ENCODE measurements at places on chromosomes 12 and 14.

- DNase-seq, result no peak
These were observed 76.9 kb downstream of the PPHLN1 start for GRCh38 chr12:42402821-42403411.

DNA sequence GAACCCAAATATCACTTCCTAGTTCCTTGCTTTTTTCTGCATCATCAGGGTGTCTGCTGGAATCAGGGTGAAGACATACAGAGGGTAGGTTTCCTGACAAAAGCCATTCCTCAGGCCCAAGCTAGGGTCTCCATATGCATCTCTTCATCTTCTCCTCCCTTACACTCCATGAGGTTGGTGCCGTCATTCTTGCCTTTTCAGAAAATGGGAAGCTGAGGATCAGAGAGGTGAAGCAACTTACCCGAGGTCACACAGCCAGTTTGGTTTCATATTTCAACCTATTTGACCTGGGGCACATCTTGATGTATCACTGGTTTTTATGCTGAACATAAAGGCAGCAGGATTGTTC, 7.3 kb upstream of the FAM222A start:
- DNase-seq, result no peak

DNA sequence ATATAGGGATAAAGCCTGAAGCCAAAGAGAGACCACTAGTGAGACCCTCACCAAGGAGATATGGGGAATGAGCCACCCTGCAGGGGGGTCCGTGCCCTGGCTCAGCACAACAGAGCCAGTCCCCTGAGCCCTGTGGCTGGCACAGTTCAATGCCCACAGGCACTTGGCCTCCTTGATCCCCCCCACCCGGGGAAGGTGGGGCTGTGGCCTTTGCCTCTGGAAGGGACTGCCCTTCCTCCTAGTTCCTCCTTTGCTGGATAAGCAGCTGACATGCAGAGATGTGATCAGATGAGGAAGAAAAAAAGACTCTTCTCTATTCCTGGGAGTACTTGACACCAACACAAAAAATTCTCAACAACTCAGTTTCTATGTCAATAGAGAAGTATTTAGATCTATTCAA, 19.9 kb downstream of the TTC7B start:
- no peak for DNase-seq

DNA sequence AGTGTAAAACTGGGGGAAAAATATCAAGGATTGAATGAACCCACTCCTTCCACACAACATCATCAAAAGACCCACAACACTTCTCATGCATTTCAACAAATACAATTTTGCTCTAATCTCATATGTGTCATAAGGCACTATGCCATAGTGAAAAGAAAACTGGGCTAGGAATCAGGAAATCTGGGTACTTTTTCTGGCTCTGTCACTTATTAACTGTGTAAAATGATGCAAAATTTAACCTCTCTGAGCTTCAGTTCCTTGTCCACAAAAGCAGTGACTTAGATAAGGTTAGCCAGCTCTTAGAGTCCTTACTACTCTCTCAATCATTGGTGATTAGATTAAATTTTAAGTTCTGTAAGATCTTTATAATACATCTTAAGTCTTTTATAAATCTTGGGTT, 250.5 kb upstream of the SOX5 start:
- no peak for DNase-seq

- DNase-seq, result no peak
These were observed 55.2 kb downstream of the PTGER2 start for GRCh38 chr14:52369305-52369801.

GRCh38 chr12:59401862-59402261, 194.0 kb upstream of the SLC16A7 start:
- no peak for DNase-seq

GRCh38 chr12:72734581-72734980, 462.4 kb downstream of the TRHDE start:
- no peak for DNase-seq

DNA sequence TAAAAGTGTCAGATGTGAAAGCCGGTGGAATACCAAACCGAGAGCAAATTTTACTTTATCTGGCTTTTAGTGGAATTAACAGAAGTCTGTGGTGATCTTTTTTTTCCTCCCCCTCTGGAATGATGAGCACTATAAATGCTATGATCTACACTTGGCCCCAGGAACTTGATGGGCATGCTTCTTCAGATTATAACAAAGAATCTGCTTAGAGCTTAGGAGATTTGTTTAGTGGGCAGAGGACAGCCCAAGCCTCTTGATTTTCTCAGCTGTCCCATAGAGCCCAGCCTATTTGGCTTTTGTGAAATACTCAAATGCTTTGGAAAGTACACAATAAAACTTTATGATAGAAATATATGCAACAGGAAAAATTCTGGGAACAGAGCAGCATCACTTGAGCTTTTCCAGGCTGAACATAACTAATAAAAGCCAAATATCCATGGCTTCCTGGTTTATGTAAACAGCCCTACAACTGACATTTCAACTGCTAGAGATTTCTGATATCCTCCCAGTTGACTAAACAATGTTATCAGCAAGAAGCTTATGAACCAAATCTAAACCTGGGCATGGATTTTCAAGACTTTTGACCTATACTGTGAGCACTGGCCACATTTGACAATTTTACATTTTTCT, 149.6 kb downstream of the PLXNC1 start:
- no peak for DNase-seq

- DNase-seq, result no peak
These were observed 51.0 kb downstream of the FZD10 start for GRCh38 chr12:130213249-130213648.

DNA sequence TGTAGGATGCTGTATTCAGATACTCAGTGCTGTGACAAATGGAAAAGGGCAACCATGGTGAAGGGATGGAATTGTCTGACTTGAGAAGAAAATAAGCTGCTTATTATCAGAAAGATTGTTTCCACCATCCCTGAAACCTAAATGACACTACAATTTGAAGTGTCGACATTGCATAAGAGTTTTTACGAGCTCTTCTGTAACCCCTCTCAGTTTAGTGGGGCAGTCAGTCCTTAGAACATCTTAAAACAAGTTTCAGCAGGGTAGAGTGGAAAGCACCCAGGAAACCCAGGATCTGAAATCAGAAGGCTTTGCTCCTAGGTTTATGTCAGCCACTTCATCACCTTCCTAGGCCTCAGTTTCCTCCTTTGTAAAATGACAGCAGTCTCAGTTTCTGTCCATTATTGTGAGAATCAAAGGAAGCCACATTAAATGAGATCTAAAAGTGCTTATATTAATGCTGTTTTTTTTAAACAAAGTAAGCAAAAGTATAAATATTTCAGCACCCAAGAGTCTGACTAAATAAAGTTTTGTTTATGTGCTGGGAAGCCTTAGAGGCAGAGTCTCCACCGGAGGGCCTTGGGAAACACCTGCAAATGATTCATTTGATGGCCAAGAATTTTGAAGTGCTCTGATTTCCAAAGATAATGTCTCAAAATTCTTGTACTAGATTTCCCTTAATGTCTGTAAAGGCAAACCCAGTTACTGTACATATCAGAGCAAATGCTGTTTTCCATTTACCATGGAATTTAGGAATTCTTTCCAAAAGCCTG, 1.8 kb downstream of the IFT43 start:
- DNase-seq, result no peak

GRCh38 chr14:87233806-87234384, 759.1 kb downstream of the GALC start:
- DNase-seq, result no peak

DNA sequence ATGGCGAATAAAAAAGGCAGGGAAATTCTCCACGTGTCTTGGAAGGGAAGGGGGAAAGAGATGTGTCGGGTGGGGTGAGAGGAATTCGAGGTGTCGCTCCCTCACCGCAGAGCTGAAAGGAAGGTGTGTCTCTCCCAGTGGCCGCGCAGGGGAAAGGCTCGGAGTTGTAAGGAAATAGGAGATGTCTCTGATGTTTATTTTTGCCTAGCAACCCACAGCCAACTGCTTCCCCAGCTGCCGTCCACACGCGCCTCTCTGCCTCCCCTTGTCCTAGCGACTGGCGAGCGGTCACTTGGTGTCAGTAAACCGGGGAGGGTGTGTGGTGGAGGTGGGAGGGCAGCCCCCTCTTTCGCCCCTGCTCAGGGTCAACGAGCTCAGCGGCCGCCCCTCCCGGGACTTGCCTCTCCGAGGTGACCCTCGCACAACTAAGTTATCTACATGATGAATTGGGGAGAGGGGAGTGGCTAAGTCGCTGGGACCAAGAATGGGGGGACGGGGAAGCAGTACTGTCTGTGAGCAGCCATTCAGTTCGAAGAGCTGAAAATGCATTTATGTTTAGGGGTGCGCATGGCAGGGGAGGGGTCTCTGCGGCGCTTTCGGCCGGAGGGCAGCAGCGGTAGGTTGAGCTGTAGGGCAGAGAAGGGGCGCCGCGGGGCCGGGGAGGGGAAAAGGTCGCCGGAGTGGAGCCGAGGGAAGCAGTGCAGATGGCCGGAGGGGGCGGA, 585 bp upstream of the DYRK2 start:
- peak; percentile 77 for DNase-seq

GRCh38 chr12:1927751-1928351, 9.4 kb upstream of the CACNA2D4 start:
- DNase-seq, result no peak

DNA sequence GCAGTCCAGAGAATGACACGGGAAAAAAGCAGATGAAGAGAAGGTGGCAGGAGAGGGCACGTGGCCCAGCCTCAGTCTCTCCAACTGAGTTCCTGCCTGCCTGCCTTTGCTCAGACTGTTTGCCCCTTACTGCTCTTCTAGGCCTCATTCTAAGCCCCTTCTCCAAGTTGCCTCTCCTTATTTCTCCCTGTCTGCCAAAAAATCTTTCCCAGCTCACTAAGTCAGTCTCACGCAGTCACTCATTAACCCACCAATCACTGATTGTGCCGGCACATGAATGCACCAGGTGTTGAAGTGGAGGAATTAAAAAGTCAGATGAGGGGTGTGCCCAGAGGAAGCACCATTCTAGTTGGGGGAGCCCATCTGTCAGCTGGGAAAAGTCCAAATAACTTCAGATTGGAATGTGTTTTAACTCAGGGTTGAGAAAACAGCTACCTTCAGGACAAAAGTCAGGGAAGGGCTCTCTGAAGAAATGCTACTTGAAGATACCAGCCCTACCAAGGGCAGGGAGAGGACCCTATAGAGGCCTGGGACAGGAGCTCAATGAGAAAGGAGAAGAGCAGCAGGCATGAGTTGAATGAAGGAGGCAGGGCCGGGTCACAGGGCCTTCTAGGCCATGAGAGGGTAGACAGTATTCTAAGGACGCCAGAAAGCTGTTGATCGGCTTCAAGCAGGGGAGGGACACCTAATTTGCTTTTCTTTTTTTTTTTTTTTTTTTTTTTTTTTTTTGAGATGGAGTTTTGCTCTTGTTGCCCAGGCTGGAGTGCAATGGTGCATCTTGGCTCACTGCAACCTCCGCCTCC, 40.9 kb downstream of the DAD1 start:
- DNase-seq, result no peak

- no peak for DNase-seq
These were observed 4.1 kb upstream of the DAAM1 start for GRCh38 chr14:59184396-59184795.

GRCh38 chr12:131860472-131861260, 32.5 kb downstream of the MMP17 start:
- peak; percentile 54 for DNase-seq

DNA sequence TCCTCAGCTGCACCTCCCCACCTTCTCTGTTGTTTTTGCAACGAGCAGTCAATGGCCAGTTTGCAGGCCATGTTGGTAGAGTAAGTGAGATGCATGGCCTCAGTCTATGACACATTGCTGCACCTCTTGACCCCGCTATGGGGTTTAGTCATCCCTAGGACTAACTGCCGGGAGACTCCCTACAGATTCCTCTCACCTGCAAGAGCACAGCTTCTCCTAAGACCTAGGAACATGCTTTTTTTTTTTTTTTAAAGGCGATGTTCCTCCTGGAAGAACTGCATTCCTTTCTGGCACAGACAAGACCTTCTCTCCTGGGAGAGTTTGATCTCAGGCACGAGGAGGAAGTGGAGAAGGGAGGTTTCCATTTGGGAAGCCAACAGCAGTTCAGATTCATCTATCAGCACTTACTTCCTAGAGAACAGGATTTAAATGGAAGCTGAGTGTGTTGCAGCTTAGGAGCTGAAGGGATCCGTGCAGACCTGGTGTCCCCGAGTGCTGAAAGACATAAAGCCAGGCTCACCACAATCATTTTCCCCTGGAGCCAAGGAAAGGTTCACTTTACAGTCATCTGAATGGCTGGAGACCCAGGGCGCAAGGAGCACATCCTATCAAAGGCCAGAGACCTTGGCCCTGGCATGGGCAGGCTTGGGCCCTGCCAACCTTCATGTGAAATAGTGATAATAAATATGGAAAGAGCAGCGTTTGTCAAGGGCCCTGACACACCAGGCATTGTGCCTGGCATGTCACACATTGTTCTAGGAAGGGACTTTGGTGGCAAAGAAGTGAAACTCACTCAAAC, 104.1 kb downstream of the LGMN start:
- no peak for DNase-seq

GRCh38 chr14:55851961-55852360, 266.2 kb upstream of the PELI2 start:
- DNase-seq, result no peak

DNA sequence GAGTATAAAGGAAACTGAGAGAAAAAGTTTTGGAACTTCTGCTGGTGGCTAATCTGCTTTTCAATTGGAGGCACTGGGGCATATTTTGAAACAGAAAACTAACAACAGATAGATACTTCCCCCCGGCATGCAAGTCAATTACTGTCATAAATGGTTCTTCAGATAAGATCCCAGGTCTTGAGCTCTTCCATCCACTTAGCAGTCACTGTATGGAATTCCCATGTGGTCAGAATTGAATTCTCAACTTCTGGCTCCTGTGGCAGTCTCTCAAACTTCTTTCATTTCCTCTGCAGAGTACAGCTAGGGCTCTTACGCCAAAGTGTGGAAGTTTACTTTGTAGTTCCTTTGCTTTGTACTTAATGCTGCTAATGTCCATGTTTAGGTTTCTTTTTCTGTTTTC, 452.2 kb downstream of the IPO8 start:
- DNase-seq, result no peak

- no peak for DNase-seq
These were observed 329.5 kb downstream of the RPL10L start for GRCh38 chr14:46322076-46322475.

- DNase-seq, result no peak
These were observed 38.8 kb upstream of the EML1 start for GRCh38 chr14:99754141-99755067.

- no peak for DNase-seq
These were observed 279.6 kb downstream of the NUAK1 start for GRCh38 chr12:105858981-105859710.

- DNase-seq, result no peak
These were observed 178.8 kb downstream of the SLC38A4 start for GRCh38 chr12:46647034-46647433.

DNA sequence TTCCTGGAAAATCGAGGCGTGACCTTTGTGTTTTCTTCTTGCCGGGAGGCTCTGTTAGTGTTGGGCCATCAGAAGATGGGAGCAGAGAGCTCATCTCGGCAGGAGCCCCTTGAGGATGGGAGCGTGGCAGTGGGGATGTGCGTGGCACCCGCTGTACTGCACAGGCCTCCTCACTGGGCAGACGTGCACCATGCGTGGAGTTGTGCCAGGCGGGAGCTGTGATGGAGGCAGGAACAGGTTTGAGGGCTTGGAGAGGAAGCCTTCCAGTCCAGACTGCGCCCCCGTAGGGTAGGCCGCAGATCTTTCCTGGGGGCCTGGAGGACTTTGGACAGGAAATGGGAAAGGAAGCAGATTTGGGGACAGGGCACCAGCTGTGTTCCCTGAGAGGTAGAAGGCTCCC, 197.5 kb downstream of the TSPAN9 start:
- no peak for DNase-seq

- DNase-seq, result no peak
These were observed 57.2 kb upstream of the SCN8A start for GRCh38 chr12:51533799-51534198.

- no peak for DNase-seq
These were observed 6.6 kb upstream of the KRT18 start for GRCh38 chr12:52942066-52942900.

- DNase-seq, result no peak
These were observed 375.2 kb downstream of the AACS start for GRCh38 chr12:125440399-125440798.

All from RPMI8226 (cell line).